ENCODE measurements at places on chromosomes 1 and 21.

GRCh38 chr1:205259324-205259832, 31.6 kb downstream of the TMCC2 start:
- no peak for DNase-seq

GRCh38 chr1:243409284-243409683, 153.4 kb downstream of the SDCCAG8 start:
- DNase-seq = no peak

DNA sequence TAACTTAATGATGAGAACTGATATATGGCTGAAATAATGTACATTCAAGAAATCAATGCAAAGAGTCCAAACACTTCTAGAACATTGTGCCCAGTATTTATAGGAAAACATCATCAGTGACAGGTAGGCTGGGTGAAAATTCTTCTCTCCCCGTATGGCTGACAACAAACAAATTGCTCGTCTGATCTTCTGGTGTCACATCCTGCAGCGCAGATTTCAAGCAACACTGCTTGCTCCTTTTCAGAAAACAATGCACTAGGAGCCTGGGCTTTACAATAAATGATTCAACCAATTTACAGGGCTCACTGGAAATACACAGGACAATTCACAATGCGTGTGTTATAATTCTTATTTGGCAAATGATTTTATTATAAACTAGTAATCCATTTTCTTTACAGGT, 185.3 kb downstream of the RERE start:
- DNase-seq = no peak

DNA sequence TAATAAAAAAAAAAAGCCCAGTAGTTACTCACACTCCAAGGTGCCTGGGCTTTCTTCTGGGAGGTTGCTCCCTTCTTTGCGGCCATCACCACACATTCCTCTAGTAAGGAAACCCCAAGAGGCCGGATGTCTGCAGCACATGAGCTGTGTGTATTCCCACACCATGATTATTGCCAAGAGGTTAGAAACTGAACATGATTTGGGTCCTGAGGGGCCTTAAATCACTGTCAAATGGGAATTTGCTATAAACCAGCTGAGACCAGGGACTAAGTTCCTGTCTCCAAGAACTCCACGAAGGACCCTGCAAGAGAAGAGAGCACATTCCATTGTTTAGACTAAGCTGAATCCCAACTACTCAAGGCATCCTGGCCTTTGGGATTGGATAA, 85.3 kb upstream of the SSX2IP start:
- DNase-seq = no peak

All from activated naive CD8-positive, alpha-beta T cell treated with anti-CD3 and anti-CD28 coated beads for 36 hours (primary cell).